GM12891 (cell line): ENCODE measurements at places on chromosomes 16 and 17.
A peak's percentile ranks its signal among the peaks of the same experiment; 100 is the strongest.

- DNase-seq, result no peak
Observed at GRCh38 chr16:30049871-30050270, 15.7 kb upstream of the ALDOA start.

- no peak for DNase-seq
Observed at GRCh38 chr16:75304521-75305363, 53.3 kb upstream of the BCAR1 start.

DNA sequence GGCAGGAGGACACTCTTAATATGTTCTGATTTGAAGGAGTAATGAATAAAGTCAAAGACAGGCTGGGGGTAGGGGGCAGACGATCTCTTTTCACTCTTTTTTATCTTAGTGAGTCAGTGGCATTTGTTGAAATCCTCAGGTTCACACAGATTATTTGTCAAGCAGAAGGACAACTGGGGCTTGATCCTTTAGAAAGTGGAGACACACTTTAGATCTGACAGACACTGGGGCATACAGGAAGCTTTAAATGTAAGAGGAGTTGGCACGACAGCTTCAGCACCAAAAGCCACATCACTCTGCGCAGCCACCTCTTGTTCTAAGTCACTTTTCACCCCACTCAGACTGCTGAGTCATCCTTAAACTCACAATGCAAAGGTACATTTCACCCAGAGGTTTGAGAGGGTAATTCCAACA is 121.5 kb downstream of the STXBP4 start:
- DNase-seq, result peak; percentile 8

DNA sequence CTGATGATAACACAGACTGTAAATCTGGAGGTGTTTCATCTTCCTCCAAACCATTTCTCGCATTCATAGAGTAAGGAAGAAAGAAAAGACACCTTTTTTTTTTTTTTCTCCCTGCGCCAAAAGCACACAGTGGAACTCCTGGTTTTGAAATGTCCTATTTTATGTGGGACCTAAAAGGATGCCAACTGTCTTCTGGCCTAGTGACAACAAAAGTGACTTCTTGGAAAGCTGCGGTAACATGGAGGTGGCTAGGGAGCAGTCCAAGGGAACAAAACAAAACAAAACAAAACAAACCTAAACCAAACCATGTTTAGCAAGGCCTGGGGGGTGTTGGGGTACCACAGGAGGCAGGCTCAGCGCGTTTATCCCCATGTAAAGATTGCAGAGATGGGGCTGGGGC is 174.8 kb downstream of the XYLT1 start:
- DNase-seq, result no peak

- no peak for DNase-seq
Observed at GRCh38 chr16:57041182-57042156, 50.9 kb upstream of the CPNE2 start.

GRCh38 chr17:12097326-12097725 is 76.6 kb downstream of the MAP2K4 start:
- no peak for DNase-seq

DNA sequence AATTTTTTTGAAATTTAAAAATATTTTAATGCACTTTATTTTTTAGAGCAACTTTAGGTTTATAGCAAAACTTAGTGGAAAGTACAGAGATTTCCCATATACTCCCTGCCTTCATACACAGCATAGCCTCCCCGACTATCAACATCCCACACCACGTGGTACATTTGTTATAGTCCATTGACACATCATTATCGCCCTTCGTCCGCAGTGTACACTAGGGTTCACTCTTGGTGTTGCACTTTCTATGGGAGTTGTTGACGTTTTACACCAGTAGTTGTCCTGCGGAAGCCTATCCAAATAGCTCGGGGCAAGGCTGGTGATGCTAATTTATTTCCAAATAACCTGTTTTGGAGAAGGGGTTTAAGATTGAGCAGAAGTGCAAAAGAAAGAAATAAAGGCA is 52.6 kb downstream of the MYH3 start:
- no peak for DNase-seq

DNA sequence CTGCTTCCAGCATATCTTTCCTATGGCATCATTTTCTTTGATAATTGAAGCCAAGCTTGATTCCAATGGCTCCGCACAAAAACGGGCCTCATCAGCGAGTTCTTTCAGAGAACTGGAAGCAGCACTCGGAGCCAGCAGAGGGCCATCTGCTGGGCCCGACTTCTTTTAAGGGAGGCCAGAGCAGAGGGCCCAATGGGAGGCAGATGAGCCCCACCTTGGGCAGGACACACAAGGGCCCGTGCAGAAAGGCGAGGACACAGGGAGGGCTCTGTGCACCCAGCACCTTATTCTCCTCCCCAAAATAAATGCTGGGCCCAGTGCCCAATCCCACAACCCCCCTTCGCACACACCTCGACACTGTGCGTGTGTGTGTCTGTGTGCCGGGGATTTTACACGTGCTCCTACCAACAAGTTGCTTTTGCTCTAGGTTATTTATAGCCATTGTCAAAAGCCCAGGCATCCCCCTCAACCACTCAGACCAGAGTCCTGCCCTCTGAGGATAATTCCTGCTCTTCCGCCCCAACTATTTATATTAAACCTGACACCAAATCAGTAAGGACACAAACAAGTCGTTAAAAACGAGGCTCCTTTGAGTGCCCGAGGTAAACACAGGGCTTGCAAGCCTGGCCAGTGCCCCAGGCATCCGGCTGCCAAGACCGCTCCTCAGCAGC is 6.8 kb downstream of the AXIN2 start:
- no peak for DNase-seq

GRCh38 chr17:18328643-18329204 is 13.6 kb downstream of the SMCR8 start:
- no peak for DNase-seq

- DNase-seq, result no peak
Observed at GRCh38 chr16:67649494-67649931, 4.6 kb downstream of the CARMIL2 start.

DNA sequence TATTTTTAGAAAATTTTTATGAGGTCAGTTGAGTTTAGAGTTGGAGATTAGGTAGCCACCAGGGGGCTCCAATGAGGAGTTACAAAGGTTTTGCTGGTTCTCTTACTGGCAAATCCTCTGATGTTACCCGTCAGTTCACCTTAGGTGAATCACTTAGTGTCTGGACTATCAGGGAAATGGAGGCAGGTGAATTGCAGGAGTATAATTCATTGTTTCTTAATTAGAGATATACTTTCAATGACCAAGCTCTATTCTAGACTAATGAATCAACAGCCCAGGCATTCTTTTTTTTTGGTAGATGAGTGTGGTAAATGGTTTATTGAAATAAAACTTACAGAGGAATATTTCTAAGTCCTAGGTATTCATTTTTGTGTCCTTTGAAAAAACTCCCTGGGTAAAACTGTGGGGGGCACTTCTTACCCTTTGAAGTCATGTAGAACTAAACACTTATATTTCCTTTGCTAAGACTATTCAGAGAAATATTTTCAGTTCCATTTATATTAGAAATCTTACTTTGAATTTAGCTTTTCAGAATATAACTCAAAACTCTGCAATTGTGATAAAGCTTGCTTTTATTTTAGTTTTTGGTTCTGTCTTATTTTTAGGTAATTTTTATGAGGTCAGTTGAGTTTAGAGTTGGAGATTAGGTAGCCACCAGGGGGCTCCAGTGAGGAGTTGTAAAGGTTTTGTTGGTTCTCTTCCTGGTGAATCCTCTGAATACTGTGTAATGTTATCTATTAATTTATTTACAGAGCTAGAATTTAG is 17.7 kb downstream of the PSMD11 start:
- no peak for DNase-seq

DNA sequence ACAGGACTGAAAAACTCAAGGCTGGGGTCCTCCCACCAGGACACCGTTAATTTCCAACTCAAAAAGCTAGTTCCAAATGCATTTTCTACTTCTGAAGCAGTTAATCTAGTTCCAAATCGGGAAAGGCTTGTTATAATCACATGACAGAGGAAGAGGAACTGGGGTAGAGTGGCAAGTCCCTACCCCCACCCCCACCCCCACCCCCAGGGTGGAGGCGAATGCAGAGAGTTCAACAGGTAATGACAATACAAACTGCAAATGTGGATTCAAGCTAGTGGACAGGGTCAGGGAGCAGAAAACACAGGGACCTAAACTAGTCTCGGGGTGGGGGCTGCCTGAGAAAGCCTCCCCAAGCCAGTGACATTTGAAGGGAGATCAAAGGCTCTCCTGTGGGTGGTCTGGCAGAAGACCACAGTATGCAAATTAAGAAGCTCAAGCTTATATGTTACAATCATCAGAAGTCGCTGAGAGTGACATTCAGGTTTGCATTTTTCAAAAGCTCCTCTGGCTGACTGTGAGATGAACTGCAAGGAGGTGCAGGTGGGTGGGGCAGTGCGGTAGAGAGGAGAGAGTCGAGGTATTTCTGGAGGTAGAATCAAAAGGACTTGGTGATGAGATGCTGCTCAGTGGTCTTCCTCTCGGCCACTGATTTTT is 56.4 kb upstream of the SLC25A19 start:
- no peak for DNase-seq

DNA sequence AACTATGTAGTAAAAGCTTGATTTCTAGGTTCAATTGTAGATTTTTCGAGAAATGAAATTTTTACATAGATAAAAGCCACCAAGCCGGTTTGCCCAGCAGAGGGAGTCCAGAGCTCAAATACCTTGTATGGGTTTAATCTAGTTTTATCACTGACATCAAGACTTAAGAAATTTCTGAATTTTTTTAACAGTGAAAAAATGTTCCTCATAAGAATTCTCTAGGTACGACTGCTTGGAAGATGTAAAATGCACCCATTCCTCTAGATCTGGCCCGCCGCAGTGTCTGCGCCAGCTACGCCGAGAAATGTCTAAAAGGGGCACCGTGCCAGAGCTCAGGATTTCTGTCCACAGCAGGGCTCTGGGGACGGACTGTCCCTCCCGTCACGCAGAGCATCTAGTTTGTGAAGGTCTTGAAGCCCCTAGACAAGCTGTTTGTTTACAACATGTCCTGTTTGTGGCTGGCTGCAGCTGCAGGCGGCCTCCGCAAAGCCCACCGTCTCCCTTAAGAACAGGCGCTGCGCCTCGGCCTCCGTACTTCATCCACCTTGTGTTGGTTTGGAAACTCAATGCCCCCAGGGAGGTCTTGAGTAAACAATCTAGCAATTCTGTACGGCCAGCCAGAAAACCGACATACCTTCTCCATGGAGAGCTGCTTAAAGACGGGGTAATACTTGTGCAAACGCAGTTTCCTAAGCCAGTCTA is 24.8 kb downstream of the MAP1LC3B start:
- no peak for DNase-seq
